ENCODE measurements at places on chromosomes 7 and 10. TPM values are rescaled to one million over a fixed set of nuclear protein-coding genes. Genes with fewer than 3 reads are reported as not detected.

DNA sequence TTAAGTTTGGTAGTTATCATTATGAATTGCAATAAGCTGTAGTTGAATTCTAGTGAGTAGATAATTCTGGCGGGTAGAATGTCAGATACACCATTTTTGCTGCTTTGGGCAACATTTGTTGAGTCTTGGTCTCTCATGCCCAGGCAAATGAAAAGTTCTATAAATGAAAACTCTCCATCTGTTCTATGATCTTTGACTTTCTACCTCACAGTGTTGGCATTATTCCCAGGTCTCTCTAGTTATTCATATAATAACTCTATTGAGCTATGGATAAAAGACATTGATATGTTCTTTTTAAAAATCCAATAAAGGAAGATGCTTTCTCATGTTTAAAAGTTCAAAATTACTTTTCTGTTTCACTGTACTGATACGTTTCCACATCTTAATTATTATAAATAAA, 415.3 kb upstream of the SEMA3D start:
- H3K4me1 ChIP-seq: no peaks in the 10 kb centered on the region
- no peak for DNase-seq
- H3K27ac ChIP-seq: no peak overlapping the region

DNA sequence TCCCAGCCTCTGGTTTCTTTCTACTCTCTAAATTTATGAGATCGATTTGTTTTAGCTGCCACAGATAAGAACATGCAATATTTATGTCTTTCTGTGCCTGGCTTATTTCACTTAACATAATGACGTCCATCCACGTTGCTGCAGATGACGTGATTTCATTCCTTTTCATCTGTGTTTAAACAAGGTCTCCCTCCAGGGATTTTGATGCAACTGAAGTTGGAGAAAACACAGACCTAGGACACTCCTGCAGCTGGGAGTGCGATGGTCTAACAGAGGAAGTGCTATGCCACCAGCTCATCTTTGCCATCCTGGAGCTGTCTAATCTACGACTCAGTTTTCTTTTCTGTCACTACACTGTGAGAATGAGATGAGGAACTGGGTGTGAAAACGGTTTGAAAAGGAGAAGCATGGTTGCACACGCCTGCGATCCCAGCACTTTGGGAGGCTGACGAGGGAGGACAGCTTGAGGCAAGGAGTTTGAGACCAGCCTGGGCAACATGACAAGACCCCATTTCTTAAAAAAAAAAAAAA, 1.5 kb upstream of the KCTD7 start:
- no peak overlapping the region for H3K27ac ChIP-seq
- no peaks in the 10 kb centered on the region for H3K27me3 ChIP-seq
- no peaks in the 10 kb centered on the region for H3K4me1 ChIP-seq
- DNase-seq: no peak
- peak overlapping the region; percentile 89 for H3K4me3 ChIP-seq

GRCh38 chr10:86824151-86824550, 67.7 kb downstream of the BMPR1A start:
- no peaks in the 10 kb centered on the region for H3K27me3 ChIP-seq
- no peak for DNase-seq
- H3K36me3 ChIP-seq: no peaks in the 10 kb centered on the region
- H3K27ac ChIP-seq: no peak overlapping the region
- no peak overlapping the region for H3K4me3 ChIP-seq

- no peaks in the 10 kb centered on the region for H3K36me3 ChIP-seq
- H3K4me1 ChIP-seq: no peaks in the 10 kb centered on the region
- H3K4me3 ChIP-seq: no peak overlapping the region
- no peaks in the 10 kb centered on the region for H3K27me3 ChIP-seq
- no peak for DNase-seq
- no peak overlapping the region for H3K27ac ChIP-seq
Observed at GRCh38 chr7:135718794-135719437, 9.1 kb downstream of the SLC13A4 start.

- H3K27ac ChIP-seq: no peak overlapping the region
- H3K27me3 ChIP-seq: no peaks in the 10 kb centered on the region
- H3K36me3 ChIP-seq: no peaks in the 10 kb centered on the region
- H3K4me1 ChIP-seq: no peaks in the 10 kb centered on the region
- no peak overlapping the region for H3K4me3 ChIP-seq
Observed at GRCh38 chr7:138701537-138701923, 368 bp upstream of the SVOPL start.

DNA sequence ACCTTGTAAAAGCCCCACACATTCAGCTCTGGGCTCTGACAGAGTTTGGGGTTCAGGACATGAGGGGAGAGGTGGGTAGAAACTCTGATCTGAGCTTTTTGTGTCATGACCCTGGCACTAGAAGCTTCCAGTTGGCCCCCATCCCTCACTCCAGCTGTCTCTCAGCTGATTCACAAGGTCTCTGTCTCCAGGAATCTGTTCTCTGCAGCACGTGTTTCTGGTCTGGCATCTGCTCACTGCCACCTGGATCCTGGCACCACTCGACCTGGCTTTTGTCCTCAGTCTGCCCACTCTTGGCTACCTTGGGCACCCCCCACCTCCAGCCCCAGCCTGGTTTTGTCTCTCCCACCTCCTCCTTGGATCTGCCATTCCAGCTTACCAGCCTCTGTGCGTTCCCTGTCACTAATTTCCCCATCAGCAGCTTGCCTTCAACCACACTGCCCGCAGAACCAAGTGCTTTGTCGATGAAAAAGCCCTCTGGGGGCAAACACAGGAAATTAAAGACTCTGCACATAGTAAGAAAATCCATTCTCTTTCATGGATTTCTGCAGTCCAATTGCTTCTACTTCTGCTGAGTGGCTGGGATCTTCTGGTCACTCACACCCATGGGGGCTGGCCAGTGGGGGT, 18.3 kb upstream of the ADCYAP1R1 start:
- no peak overlapping the region for H3K27ac ChIP-seq
- H3K27me3 ChIP-seq: no peaks in the 10 kb centered on the region
- DNase-seq: no peak
- no peak overlapping the region for H3K4me3 ChIP-seq
- no peaks in the 10 kb centered on the region for H3K4me1 ChIP-seq
- H3K36me3 ChIP-seq: no peaks in the 10 kb centered on the region

- H3K4me3 ChIP-seq: no peak overlapping the region
- H3K27me3 ChIP-seq: peaks cover 19% of the 10 kb centered on the region
- H3K36me3 ChIP-seq: no peaks in the 10 kb centered on the region
Observed at GRCh38 chr7:148523550-148523949, 67.0 kb upstream of the C7orf33 start.

GRCh38 chr10:110617425-110618229, 26.5 kb upstream of the RBM20 start:
- H3K4me1 ChIP-seq: no peaks in the 10 kb centered on the region
- DNase-seq: no peak
- H3K27me3 ChIP-seq: no peaks in the 10 kb centered on the region

- H3K27me3 ChIP-seq: no peaks in the 10 kb centered on the region
- no peaks in the 10 kb centered on the region for H3K4me1 ChIP-seq
- H3K27ac ChIP-seq: no peak overlapping the region
- H3K36me3 ChIP-seq: no peaks in the 10 kb centered on the region
Observed at GRCh38 chr10:16765509-16766375, 51.5 kb downstream of the RSU1 start.

DNA sequence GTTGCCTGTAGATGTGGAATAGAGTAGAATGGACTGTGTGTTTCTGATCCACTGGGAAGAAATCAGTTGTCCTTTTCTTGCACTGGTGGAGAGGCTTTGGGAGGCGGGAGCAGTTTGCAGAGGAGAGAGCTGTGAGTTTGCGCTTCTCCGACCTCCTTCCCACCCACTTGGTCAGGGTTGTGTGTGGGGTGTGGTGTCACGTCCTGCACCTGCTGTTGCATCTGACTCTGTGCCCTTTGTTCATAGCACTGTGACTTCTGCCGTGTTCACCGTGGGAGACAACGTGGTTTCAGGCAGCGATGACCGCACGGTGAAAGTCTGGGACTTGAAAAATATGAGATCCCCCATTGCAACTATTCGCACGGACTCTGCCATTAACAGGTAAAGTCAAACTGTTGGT, 67.8 kb downstream of the WDR37 start:
- H3K4me3 ChIP-seq: no peak overlapping the region
- no peak overlapping the region for H3K27ac ChIP-seq
- DNase-seq: no peak
- no peaks in the 10 kb centered on the region for H3K36me3 ChIP-seq
- no peaks in the 10 kb centered on the region for H3K4me1 ChIP-seq

DNA sequence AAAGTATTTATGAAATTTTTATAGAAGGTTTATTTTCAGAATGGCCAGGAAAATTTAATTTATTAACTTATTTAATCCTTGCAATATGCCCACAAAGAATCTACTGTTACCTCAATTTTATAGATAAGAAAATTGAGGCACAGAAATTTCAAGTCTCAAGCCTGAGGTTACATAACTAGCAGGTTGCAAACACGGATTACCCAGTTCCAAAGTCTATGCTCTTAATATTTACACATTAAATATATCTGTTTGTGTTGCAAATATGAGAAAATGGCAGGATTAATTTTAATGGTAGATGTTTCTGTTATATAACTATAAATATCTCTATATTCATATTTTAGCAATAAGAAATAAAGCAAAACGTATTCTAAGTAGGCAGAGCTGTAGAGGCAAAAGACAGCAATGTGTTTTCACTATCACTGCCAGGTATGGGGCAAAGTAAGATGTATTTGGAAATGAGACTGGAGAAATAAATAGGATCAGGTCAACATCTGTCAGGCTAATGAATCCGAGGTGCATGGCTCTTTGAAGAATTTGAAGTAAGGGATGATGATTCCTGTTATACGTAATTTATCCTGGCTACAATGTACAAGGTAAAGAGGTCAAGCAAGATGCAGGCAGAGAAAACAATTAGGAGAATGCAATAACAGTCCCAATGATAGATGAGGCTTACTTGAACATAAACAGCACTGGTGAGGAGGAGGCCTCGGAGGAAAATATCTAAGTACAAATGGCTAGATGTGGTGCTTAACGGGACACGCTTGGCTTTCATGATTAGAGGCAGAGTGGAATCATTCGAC, 354.1 kb upstream of the VSTM2A start:
- H3K36me3 ChIP-seq: no peaks in the 10 kb centered on the region
- no peak for DNase-seq
- H3K4me3 ChIP-seq: no peak overlapping the region
- H3K4me1 ChIP-seq: no peaks in the 10 kb centered on the region

DNA sequence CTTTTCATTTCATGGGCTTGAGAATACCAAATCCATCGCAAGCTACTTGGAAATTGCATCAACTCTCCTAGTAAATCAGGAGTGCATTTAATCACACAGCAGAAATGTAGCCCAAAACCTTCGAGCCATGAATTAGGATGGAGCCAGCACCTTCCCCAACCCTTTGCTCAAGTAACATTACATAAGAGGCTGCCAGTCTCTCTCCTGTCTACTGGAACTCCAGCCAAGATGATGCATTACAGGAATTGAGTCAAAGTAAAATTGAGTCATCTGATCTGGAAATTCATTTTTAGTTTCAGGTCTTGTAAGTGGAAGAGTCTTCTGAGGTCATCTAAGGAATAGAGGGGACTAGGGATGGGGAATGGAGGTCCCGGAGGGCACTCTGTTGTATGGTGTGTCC, 69.7 kb upstream of the FHIP2A start:
- H3K4me1 ChIP-seq: no peaks in the 10 kb centered on the region
- no peaks in the 10 kb centered on the region for H3K36me3 ChIP-seq
- no peak overlapping the region for H3K27ac ChIP-seq
- no peak for DNase-seq
- H3K4me3 ChIP-seq: no peak overlapping the region

The CYP26C1 gene
- total RNA-seq: 0.15 TPM

The CALML3 gene
- total RNA-seq: 13.5 TPM

The GHRHR gene
- total RNA-seq: not detected

The AFAP1L2 gene
- 43.9 TPM for total RNA-seq

The PRRT4 gene
- total RNA-seq: under 0.01 TPM

The SLC13A1 gene
- total RNA-seq: not detected
